ENCODE measurements at places on chromosomes 7 and 10. TPM values are rescaled to one million over a fixed set of nuclear protein-coding genes. Genes with fewer than 3 reads are reported as not detected.

ABCC2 gene
- 2.4 TPM for total RNA-seq

FOXP2 gene
- total RNA-seq, result not detected

DNA sequence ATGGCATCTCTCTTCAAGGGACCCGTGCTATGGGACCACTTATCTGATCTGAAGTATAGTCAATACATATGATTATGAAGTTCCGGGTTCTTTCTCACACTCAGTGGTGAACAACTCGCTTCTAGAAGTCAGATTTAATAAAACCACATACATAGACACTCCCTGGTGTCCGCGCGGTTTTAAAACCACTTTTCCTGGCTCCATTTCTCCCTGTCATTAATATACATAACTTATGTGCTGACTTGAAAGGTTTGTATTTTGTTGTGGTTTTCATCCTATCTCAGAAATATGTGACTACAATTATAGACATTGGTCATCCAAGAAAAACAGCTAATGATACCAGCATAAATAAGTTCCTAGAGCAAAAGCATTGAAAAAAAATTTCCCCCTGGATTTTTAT is 34.0 kb downstream of the SVIL start:
- H3K4me1 ChIP-seq, result no peaks in the 10 kb centered on the region
- H3K27me3 ChIP-seq, result no peaks in the 10 kb centered on the region
- no peak overlapping the region for H3K27ac ChIP-seq
- no peak overlapping the region for H3K4me3 ChIP-seq
- no peaks in the 10 kb centered on the region for H3K36me3 ChIP-seq
- no peak for DNase-seq

TMEM270 gene
- not detected for total RNA-seq

Data from activated naive CD8-positive, alpha-beta T cell treated with anti-CD3 and anti-CD28 coated beads, Interleukin-2, amount 10 ng/mL, durations not matched to agents 7 days and 5 days (primary cell).